Activated naive CD8-positive, alpha-beta T cell treated with anti-CD3 and anti-CD28 coated beads for 36 hours (primary cell): ENCODE measurements at places on chromosomes 12 and 14.

- DNase-seq, result no peak
These were observed 221.2 kb downstream of the TRHDE start for GRCh38 chr12:72493407-72493806.

- peak; percentile 94 for DNase-seq
These were observed 383 bp upstream of the GLI1 start for GRCh38 chr12:57459055-57459749.

DNA sequence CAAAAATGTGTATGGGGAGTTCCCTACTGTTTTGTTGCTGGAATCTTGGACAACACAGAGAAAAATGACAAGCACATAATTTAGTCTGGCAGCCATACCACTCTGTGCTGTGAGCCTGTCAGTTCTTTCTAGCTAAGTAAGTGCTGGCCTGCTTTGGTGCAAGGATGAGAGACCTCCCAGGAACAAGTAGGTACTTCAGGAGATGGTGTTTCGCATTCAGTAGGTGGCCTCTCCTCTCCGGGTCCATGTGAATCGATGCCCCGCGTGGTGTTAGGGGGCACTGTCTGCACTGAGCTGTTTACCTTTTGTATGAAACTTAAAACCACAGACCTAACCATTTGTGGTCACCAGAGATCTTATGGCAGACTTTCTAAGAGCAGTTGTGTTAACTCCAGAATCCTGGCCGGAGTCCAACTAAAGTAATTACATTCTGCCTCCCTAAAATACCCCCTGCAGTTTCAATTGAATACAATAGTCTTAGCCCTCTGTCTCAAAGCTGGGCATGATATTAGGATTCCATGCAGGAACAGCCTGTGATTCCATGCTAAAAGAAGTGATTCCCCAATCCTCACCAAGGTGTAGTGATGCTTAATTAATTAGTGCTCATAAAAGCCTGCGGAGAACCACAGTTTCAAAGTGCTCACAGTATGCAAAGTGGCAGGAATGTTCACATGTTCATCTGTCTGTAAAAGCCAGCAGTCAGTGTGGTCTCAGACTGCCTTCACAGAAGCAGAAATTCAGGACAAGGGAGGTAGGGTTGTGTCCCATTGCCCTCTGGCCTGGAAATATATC, 64.2 kb downstream of the LLPH start:
- DNase-seq, result peak; percentile 25

- peak; percentile 29 for DNase-seq
These were observed at the start of gene FZD10 for GRCh38 chr12:130162267-130162666. TSS of gene FZD10 (plus strand) at chr12:130162464. CDS start at chr12:130162943, 479 bp downstream.

DNA sequence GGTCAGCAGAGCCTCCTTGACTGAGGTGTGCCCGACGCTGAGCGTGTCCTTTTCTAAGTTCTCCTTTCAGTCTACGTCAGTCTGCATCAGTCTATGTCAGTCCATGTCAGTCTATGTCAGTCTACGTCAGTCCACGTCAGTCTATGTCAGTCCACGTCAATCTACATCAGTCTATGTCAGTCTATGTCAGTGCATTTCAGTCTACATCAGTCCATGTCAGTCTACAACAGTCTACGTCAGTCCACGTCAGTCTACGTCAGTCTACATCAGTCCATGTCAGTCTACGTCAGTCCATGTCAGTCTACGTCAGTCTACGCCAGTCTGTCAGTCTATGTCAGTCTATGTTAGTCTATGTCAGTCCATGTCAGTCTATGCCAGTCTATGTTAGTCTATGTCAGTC, 15.9 kb downstream of the EIF5 start:
- DNase-seq, result no peak

- DNase-seq, result no peak
These were observed 357 bp downstream of the HOMEZ start for GRCh38 chr14:23285530-23286019.

DNA sequence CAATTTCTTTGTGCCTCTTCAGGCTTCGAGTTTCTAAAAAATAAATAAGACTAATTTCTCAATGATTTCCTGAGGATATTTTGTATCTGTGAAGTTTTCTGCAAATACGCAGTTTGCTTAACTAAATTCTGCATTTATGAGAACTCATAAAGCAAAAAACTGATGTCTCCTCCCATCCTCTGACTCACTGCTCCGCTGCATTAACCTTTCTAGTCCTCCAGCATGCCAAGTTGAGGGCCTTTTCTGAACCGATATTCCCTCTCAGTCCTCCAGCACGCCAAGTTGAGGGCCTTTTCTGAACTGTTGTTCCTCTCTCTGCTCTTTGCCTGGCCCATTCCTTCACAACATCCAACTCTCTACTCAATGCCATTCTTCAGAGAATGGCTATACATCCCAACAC, 3.2 kb downstream of the IPO8 start:
- DNase-seq, result no peak

DNA sequence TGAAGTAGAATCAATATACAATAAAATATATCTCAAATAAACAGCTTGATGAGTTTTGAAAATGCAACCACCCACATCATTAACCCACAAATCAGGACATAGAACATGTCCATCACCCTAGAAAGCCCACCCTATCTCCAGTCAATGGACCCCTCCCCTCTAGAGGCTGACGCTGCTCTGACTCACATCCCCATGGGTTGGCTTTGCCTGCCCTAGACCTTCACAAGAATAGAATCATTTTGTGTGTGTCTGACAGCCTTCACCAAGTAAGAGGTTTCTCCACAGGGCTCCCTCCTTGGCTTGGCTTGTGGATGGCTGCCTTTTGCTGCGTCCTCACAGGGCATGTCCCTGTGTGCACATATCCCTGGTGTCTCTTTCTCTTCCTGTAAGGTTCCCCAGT, 250.2 kb upstream of the RTL1 start:
- no peak for DNase-seq

DNA sequence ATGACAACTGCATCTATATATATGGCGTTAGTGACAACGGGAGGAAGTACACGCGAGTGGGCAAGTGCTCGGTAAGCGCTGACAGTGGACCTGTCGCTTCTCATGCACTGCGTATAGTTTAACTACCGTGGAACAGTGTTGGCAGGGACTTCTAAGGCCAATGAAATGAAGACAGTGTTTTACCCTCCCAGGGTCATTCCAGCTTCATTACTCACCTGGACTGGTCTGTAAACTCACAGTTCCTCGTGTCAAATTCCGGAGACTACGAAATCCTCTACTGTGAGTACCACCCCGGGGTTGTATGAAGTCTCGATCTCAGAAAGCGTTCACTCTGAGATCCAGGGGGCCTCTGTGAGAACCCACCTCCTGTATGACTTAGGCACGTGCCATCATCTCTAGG, 129.2 kb upstream of the EVL start:
- no peak for DNase-seq

DNA sequence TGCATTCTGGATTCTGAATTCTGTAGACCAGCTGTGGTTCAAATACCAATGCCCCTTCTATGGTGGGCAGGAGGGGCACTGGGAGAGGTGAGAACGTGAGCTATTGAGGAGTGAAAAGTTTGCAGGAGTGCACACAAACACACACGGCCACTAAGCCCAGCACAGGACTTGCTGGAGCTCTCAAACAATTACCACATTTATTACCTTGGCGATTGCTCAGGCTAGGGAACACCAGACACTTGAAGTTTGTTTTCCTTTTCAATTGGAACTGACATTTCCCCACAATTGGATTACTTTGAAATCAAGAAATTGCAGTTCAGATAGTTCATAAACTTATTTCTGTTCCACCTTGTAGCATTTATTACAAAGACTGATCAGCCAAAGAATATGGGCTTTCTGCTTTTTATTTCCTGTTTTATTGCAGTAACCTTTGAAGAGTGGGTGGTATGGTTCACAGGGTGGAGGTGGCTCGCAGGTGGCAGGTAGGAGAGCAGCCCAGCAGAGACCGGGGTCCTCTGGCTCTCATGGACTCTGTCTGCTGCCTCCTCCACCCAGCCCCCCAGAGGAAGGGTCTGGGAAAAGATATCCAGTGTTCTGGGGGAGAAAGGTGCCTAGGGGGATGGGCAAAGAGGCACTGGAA, 429.8 kb upstream of the CCDC196 start:
- no peak for DNase-seq

GRCh38 chr14:51453869-51454268, 197.8 kb upstream of the FRMD6 start:
- no peak for DNase-seq

DNA sequence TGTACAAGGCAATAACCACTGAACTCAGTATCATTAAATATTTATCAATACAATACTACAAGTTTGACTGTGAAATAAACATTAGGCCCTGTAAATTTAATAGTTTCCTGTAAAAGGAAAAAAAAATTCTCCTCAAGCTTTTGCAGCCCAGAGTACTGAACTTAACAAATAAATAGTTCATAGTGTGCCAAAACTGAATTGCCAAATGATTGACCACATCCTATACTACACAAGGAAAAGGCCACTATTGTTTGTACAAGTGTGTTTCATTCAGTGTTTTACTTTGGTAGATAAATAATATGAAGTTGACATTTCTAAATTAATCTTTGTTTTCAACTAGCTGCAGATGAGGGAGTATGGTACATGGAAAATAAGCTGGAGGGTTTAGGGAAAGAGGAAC, 379.6 kb downstream of the FLRT2 start:
- DNase-seq, result no peak

DNA sequence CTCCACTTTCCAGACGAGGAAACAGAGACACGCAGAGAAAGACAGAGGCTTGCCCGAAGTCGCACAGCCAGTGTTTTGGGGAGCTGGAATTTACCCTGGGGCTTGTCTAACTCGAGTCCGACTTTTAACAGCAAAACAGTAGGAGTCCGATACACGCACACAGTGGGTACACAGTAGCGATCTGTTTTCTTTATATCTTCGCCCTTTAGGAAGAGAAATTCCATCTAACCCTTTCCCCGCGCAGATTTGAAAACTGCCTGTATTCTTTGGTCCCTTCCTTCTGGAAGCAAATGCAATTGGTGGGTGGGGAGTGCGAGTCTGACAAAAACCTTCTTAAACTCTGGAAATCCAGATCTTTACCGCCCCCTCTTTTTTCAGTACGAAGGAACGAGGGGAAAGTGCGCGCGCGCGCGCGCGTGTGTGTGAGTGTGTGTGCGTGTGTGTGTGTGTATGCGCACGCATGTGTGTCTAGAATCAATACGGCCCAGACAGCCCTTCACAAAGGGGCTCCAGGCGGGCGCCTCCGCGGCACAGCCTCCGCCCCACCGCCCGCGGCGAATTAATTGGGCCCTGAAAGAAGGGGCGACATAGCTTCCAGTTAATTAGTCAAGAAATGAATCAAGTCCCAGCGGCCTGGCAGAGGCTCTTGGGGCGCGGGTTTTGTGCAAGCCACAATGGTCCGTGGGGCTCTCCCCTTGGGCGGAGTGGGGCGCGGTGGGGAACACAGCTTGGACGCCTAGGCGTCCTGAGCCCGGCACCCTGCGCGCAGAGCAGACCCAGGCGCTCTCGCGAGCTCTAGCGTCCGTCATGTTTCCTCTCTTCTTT, 14.0 kb upstream of the TBX3 start:
- no peak for DNase-seq

- no peak for DNase-seq
These were observed 1.3 kb downstream of the MYL6B start for GRCh38 chr12:56153678-56154065.

DNA sequence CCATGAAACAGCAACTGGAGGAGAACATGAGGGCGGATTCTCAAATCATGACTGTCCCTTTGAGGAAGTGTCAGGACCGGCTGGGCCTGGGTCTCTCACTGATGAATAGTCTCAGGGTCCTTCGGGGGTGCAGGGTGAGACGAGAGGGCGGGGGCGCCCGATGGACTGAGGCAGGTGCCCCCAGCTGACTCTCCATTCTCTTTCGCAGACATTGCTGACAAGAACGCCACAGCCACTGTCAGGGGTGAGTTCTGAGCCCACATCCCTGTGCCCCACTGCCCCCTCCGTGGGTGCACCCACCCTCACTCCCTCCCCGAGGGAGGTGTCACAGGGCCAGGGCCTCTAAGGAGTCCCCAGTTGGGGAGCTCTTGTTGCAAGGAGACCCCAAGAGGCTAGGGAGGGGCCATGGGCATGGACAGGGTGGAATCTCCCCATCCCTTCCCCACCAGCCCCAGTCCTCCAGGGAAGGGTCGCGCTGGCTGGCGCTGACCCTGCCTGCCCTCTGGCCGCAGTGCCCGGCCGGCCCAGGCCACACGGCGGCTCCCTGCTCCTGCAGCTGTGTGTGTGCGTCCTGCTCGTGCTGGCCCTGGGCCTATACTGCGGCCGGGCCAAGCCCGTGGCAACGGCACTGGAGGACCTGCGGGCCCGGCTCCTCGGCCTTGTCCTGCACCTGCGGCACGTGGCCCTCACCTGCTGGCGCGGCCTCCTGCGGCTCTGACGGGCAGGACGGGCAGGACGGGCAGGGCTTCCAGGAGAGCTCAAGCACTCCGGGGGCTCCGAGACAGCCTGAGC, 8.7 kb downstream of the C14orf180 start:
- no peak for DNase-seq

GRCh38 chr12:45893240-45893639, 97.1 kb downstream of the SCAF11 start:
- DNase-seq, result no peak

GRCh38 chr12:59668674-59669073, 72.8 kb downstream of the SLC16A7 start:
- no peak for DNase-seq

DNA sequence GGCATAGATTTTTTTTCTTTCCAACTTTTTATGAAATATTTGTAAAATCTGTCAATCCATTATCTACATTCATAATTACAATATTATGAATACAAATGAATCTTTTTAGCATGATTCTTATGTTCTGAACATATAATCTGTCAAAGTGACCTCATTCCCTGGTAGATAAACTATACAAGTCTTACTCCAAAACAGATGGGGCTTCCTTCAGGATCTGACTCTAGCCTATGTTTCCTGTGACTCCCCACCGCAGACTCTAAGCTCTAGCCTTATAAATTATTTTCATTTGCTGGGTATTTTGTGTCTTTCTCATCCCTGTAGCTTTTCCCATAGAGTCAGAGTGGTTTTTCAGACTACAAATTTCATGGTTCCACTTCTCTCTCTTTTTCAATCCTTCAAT, 202.1 kb upstream of the KITLG start:
- DNase-seq, result no peak

DNA sequence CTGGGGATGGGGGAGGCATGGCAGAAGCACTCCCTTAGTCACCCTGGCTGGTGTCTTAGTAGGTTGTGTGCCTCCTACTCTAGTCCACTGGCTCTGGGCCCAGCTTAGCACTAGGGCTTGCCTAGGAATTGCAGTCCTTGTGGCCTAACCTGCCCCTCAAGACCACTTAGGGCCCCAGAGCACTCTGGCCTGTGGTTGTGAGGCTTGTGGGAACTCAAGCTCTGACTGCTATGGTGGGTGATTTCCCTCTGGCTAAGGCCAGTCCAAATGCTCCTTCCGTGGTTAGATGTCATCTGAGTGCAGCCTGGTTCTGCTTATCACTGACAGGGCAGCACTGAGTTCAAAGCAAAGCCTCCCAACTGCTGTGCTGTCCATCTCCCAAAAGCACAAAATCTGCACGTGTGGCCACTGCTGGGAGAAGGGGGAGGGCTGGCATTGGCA, 20.2 kb downstream of the FGD4 start:
- DNase-seq, result no peak
